ENCODE measurements at places on chromosomes 7 and 10.

DNA sequence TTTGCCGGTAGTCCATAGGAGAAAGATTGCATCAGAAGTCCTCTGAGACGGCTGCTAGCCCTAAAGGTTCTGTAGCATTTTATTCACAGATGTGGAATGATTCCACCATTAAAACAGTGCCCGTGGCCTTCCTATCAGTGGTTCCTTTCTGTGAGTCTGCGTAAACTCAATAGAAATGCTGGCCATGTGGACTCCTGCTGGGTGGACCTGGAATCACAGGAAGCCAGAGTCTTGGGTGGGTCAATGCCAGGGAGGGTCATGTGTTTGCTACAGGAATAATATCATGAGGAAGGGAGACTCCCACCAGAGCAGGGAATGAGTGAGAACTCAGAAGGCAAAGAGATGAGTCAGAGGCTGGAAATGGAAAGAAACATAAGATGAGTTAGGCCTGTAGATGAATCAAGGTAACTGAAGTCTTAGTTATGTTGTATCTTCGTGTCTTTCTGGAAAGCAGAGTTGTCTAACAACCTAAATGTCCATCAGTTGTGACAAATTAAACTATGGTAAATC, 410.4 kb upstream of the AUTS2 start:
- DNase-seq = no peak

- DNase-seq = no peak
These were observed 3.3 kb downstream of the INSYN2A start for GRCh38 chr10:127193125-127193524.

DNA sequence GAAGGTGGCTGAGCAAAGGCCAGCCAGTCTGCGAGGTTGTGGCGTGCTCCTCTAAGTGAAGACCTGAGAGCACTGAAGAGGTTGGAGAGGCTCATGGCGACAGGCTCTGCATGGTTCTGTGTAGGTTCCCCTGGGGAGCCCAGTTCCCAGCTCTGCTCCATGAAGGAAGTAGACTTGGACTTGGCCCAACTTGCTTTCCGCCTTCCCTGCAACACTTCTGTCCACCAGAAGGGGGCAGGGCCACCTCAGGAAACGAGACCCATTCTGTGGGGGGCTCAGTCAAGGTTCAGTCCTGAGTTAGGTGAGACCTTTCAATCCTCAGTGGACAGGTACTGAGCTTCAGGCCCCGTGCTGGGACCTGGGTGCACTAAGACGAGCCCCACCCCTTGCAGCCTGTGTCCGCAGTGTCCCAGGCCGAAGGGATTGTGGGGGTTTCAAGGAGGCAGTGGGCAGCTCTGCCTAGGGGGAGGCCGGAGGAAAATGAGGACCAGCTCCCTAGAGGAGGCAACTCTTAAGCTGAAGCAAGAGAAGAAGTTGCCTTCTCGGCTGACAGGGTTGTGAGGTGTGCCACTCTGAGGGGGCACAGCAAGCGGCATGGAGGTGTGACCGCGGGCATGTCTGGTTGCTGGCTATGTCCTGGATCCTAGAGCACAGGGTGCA, 15.0 kb upstream of the PCBD1 start:
- peak; percentile 75 for DNase-seq

DNA sequence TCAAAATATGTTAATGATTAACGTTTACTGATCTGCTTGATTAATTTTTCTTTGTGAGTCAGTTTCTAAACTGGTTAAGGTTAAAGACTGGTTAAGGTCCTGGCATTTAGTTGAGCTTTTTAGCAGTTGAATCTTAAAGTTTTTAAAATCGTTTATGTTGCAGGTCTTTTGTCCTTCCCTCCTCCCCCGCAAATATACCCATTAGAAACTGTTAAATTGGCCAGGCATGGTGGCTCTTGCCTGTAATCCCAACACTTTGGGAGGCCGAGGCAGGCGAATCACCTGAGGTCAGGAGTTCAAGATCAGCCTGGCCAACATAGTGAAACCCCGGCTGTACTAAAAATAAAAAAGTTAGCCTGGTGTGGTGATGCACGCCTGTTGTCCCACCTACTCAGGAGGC, 100.9 kb downstream of the PODXL start:
- DNase-seq = no peak

DNA sequence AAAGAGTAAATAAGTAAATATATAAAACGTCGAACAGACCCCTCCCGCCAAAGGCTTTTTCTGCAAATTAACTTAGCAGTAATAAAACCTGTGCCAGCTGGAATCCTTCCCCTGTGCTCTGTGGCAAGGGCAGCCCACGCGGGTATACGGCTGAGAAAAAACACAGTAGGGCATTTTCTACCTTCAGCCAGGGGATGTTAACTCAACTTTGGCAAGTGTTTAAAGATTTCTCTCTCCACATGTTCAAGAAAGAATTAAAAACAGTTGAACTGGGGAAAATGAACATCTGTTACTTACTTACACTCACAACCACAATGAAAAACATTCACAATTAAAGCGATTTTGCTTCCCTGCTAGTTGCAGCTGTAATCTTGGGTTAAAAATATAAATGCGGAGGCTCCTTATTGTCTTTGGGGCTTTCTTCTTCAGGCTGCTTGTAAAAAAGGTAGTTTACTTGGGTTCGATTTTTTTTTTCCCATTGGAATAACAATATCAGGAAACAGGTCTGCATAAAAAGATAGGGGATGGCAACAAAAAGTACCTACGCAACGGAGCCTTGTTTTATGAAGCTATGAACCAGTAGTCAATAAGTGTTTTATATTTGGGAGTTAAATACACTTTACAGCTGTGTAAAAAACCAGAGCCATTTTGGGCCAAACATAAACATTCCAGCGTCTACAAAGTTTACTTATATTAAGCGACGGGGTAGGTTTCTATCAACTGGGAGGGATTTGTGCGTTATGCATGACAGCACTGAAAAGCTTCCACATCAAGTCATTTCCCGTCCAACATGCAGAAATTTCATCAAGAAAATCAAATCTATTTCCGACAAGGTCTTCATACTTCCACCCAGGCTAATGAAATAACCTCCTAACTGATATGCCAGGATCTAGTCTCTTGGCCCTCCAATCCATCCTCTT, 132.7 kb downstream of the TAX1BP1 start:
- no peak for DNase-seq

DNA sequence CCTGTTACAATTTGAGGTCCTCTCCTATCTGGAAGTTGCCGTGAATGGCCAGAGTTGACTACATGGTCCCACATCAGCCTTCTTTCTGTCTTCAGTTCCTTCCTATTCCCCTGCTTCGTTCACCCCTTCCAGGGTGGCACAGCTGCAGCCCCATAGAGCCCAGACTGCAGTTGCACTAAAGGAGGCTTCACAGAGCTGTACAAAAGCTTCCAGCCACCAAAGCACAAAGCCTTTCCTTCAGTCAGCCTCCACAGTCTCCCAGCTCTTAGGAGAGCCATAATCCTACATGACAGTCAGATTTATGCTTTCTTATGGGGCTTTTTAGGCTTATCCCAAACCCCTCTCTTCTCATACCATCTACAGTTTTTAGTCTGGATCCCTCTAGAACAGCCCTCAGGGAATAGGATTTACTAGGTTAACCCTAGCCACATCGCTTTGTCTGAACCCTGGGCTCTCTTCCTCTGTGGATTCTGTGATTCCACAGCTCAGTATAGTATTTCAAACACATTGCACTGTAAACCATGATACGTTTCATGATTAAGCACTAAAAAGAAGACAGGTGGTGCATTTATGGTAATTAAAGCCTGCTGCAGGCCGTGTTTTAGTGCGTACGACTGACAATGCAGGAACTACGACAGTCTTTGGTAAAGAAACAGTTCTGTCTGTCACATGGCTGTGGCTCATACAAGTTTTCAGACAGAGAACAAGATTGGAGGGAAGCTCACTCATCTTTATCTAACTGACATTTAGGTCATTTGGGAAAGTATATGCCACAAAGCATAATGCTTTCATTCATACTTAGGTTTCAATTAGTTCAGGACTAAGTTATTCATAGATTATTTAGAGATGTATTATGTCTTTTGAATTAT, 208.3 kb upstream of the KMT2E start:
- DNase-seq = no peak

- DNase-seq = no peak
These were observed 119.4 kb upstream of the INHBA start for GRCh38 chr7:41822259-41822817.

GRCh38 chr10:99873846-99874245, 91.4 kb downstream of the ABCC2 start:
- no peak for DNase-seq

DNA sequence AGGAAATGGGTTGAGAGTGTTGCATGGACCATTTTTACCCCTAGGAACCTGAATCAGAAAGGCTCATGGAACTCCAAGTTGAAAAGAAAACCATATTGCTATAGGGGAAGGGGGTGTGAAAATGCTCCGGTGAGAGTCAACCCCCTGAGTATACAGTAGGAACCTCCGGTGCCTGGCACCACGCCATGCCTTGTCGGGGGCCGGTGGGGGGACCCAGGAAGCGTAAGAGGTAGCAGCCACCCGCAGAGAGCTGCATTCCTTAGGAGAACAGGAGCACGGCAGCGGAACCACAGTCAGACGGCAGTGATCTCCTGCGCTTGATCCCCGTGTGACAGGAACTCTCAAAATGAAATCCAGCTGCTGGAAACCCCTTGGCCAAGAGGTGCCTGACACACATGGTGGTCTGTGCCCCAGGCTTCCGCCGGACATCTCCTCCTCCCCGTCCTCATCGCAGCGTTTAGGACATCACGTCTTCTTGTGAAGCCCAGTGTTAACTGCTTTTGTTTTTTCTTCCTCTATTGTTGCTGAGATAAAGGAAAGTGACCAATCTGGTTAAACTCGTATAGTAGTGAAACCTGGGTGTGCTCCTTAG, 186.8 kb downstream of the CELF2 start:
- DNase-seq = no peak

DNA sequence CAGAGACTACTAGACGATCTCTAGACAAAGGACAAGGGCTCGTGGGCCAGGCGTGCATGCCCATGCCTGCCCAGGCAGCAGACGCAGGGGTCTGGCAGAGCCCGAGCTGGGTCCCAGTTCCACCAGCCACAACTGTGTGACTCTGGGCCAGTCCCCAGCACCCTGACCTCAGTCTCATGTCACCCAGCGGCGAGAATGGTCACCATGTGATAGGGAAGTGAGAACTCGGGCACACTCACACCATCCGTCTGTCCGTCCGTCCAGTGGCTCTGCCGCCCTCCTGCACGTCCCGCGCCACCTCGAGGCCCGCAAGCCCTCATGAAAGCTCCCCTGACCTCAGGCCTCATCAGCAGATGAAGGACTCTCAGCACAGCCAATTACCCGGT, 280.0 kb downstream of the ELFN1 start:
- no peak for DNase-seq

DNA sequence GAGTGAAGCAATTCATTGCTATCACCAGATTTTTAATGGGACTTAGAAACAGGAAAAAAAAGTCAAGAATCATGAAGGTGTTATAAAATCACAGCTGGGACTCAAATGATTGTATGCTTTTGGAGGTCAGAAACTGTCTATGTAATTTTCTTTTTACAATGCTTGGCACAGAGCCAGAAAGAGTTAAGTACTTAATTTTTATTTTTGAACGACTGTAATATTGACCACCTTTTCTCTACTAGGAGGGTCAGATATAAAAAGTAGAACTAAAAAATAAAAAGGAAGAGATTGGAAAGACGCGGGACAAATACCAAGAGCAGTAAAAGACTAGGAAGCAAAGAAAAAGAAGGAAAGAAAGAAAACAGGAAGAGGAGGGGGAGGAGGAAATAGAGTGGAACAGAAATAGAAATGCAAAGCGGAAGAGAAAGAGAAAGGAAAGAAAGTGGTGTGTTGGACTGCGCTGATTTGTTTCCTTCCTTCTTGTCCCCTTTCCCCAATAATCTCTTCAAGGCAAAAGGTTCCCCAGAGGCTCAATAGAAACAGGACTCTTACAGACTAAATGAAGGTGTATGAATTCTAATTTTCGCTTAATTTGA, 23.2 kb upstream of the C1GALT1 start:
- no peak for DNase-seq

DNA sequence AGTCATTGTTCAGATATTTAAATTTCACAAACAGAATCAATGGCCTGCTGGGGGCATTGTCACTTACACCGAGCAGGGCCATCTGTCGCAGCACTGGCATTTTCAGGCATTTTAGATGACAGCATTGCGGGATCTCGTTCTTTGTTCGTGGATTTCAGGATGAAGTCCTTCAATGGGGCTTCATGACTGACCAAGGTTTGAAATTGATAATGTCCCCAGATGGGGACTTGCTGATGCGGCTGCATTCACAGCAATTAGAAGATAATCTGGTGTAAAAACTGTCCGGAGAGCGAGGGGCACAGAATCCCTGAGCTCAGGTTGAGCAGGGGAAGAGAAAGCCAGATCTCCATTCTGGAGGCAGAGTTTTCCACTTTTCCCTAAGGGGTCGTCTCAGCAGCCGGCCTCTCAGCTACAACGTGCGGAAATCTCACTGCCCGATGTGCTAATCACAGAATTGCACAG, 1.9 kb upstream of the C7orf33 start:
- no peak for DNase-seq

DNA sequence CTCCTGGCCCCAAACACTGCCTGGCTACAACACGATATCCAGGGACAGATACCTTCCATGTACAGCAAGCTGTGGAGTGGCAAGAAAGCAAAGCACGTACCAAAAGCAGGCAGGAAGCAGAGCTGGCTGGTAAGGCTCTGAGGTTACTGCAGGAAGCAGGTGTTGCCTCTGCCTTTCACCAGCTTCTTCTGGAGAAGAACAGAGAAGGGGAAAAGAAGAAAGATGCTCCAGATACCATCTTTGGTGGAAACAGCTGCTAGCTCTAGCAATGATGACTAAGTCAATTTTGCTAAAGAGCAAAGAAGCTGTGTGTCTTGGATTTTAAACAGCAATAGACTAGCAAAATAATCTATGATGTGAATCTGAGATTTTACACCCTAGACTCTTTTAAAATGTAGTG, 34.9 kb upstream of the PRSS1 start:
- no peak for DNase-seq

GRCh38 chr10:51926337-51926736, 226.9 kb upstream of the CSTF2T start:
- no peak for DNase-seq

DNA sequence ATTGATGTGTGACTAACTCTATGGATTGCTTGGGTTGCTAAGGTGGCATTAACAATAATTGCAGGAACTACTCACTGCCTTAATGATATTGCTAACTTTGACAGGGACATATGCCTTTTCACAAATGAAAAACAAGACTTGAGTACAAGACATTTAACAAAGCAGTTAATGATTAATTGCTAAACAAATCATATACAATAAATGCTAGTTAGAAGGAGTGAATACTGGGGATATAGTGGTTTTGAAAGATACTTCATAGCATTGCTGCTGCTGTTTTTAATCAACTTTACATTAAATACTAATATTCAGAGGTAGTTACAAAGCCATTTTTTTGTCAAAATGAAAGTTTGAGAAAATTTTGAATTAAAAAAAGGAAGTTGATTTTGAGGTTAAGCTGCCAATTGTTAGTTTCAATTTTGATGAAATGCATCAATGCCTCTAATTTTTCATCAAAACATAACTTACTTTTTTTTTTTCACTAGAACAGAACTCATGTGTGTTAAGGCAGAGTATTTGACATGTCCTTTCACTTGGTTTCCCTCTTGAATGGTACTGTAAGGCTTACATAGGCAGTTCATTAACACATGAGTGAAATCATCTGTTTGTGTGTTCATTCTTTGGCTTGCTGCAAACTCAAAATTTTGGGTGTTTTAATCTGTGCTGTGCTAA, 106.2 kb upstream of the SEMA3D start:
- DNase-seq = no peak

Measured in activated CD8-positive, alpha-beta memory T cell treated with anti-CD3 and anti-CD28 coated beads for 24 hours (primary cell).